ENCODE measurements at places on chromosomes 2 and 18.

- DNase-seq, result no peak
These were observed 41.4 kb upstream of the ACTR2 start for GRCh38 chr2:65186093-65186868.

DNA sequence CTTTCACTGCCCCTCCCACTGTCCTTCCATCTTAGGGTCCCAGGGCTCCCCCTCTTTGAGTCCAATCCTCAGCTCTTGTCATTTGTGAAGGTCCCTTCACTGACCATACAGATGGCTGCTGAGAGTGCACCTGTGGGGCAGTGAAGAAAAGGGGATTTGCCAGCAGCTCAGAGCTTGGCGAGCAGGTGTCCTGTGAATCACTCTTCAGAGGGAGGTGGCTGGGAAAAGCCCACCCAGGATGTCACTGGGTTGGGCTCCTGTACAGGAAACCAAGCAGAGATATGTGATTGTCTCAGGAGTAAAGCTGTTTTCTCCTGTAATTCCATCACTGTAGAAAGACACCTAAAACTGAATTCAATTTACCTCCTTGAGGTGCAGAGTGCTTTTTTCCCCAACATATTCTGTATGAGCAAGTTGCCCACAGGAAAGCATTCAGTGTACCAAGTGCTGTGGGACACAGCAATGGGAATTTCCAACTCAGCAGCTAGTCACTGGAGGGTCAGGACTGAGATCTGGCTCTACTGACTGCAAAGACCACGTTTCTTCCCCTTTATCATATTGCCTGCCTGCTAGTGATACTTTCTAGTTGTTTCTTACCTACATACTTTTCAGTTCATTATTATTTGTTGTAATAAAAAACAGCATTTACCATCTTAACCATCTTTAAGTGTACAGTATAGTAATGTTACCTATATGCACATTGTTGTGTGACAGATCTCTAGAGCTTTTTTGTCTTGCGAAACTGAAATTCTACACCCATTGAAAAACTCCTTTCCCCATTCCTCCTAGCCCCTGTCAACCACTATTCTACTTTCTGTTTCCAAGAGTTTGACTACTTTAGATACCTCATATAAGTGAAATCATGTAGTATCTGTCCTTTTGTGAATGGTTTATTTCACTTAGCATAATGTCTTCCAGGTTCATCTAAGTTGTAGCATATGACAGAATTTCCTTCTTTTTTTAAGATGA lies 239.1 kb downstream of the TSN start:
- DNase-seq, result no peak

- DNase-seq, result no peak
These were observed 11.0 kb upstream of the CREG2 start for GRCh38 chr2:101398116-101398821.

DNA sequence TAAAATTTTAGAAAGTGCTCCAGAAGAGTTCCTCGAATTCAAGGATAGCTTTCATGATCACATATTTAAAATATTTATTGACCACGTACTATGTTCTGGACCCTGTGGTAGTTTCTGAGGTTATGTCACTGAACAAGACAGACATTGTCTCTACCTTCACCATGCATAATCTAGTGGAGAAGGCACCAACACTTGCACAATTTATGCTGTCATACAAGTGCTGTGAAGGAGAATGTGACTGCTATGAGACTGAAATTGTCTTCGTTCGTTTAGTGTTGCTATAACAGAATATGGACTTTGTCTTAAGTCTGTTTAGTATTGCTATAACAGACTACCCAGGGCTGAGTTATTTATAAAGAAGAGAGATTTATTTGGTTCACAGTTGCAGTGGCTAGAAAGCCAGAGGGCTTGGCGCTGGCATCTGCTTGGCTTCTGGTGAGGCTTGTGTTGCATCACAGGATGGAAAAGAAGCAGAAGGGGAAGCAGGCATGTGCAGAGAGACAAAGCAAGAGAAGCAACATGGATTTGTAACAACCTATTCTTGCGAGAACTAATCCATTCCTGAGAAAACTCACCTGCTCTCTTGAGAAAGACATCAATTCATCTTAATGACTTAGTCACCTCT lies 50.0 kb upstream of the RFX8 start:
- no peak for DNase-seq
